ENCODE measurements at places on chromosomes 2 and 18. TPM values are rescaled to one million over a fixed set of nuclear protein-coding genes. Genes with fewer than 3 reads are reported as not detected.

DNA sequence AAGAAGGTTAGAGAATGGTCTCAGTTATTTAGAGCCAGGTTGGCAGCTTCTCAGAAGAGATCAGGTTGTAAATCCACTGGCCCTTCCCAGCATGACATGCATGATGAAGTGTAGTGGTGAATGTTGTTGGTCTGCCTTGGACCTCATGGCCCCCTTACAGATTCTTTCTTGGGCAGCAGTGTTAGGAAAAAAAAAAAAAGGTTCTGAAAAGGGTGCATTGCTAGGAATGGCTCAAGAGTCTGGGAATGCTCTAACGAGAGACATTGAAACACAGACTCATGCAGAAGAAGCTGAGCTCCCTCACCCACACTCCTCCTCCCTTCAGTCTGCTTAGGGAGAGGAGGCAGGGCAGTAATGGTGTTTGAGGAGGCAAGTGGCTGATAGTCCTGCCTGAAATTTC lies 105.5 kb downstream of the POLE4 start:
- H3K27me3 ChIP-seq, result no peaks in the 10 kb centered on the region
- H3K27ac ChIP-seq, result no peak overlapping the region
- H3K4me3 ChIP-seq, result no peak overlapping the region
- no peak for DNase-seq
- no peaks in the 10 kb centered on the region for H3K36me3 ChIP-seq
- H3K4me1 ChIP-seq, result no peaks in the 10 kb centered on the region

Gene DLX1
- not detected for total RNA-seq

GRCh38 chr2:36173760-36174404 lies 181.7 kb upstream of the CRIM1 start:
- no peak overlapping the region for H3K4me3 ChIP-seq
- H3K36me3 ChIP-seq, result no peaks in the 10 kb centered on the region
- no peak for DNase-seq
- H3K4me1 ChIP-seq, result no peaks in the 10 kb centered on the region
- H3K27me3 ChIP-seq, result no peaks in the 10 kb centered on the region

Gene ASB3
- total RNA-seq, result 38.4 TPM

DNA sequence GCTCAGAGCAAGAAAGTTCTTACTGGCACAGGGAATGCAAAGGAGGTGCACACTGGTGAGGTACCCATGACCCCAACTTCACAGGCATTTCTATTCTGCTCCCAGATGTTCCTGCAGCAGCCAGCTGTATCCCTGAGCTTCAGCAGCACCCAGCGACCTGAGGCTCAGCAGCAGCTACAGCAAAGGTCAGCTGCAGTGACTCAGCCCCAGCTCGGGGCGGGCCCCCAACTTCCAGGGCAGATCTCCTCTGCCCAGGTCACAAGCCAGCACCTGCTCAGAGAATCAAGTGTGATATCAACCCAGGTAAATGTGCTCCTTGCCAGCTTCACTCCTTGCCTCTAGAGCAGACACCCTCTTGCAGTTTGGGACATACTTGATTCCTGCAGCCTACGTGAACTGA lies 14.1 kb upstream of the RPL31 start:
- H3K4me3 ChIP-seq, result no peak overlapping the region
- H3K27ac ChIP-seq, result no peak overlapping the region
- H3K27me3 ChIP-seq, result no peaks in the 10 kb centered on the region
- DNase-seq, result no peak
- no peaks in the 10 kb centered on the region for H3K36me3 ChIP-seq
- H3K4me1 ChIP-seq, result peaks cover 11% of the 10 kb centered on the region

DNA sequence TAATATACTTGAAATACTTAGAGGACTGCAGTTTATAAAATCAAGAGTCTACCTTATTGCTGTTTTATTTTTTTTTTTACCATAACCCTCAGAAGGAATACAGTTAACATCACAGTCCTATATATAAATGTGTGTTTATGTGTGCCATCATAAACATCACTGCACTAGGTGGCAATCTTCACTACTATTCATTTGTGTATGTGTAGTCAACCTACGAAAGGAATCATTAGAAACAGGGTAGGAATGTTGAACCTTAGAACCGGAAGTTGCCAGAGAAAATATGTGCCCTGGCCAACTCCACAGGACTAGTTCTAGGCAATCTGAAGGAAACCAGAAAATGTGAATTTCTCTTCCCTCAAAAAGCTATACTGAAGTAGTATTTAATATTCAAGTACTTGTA lies 3.4 kb downstream of the GEN1 start:
- peaks cover 7% of the 10 kb centered on the region for H3K4me1 ChIP-seq
- H3K27me3 ChIP-seq, result no peaks in the 10 kb centered on the region
- peaks cover 3% of the 10 kb centered on the region for H3K36me3 ChIP-seq
- no peak overlapping the region for H3K4me3 ChIP-seq
- no peak for DNase-seq

Gene TMEM169
- total RNA-seq, result 1.2 TPM

DNA sequence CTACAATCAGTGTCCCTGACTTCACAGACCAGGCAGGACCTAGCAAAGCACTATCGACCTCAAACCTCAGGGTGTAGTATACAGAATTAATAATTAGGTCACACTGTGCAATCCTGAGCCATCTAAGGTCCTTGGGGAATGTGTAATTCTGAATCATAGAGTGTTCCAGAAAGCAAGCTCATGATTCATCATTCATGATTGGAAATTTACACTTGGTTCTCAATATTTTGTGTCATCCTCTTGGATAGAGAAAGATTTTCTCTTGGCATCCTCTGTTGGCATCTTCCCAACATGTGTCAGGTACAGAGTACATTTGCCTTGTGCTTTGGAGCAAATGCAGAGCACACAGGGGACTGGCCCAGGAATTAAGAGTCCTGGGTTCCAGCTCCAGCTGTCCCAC lies 245.0 kb upstream of the NT5C1B start:
- H3K27ac ChIP-seq, result no peak overlapping the region
- H3K27me3 ChIP-seq, result no peaks in the 10 kb centered on the region
- H3K36me3 ChIP-seq, result no peaks in the 10 kb centered on the region
- no peak for DNase-seq
- no peaks in the 10 kb centered on the region for H3K4me1 ChIP-seq
- no peak overlapping the region for H3K4me3 ChIP-seq

- H3K27ac ChIP-seq, result no peak overlapping the region
- no peak for DNase-seq
- H3K4me1 ChIP-seq, result no peaks in the 10 kb centered on the region
- no peak overlapping the region for H3K4me3 ChIP-seq
These were observed 24.3 kb upstream of the STAT1 start for GRCh38 chr2:191038241-191038725.

DNA sequence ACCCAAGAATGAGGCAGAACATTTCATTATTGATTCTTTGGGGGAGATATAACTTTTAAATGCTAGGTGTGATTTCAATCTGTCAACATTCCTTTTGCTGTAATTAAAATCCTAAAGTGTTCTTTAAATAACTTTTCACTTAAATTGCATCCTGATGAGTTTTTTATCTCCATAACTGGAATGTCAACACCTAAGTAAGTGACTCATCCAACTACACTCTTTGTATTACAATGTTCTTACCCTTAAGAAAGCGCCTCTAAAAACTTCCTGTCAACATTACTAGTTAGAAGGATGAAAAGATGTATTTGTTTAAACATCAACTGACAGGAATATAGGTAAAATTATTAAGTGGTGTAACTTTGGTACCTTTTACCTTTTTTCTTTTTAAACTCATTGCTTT lies 1657.0 kb downstream of the LRP1B start:
- H3K27ac ChIP-seq, result no peak overlapping the region
- H3K4me1 ChIP-seq, result no peaks in the 10 kb centered on the region
- H3K27me3 ChIP-seq, result no peaks in the 10 kb centered on the region
- H3K36me3 ChIP-seq, result no peaks in the 10 kb centered on the region

Gene SAG
- total RNA-seq, result 0.17 TPM

GRCh38 chr2:48841126-48841525 lies 85.6 kb upstream of the LHCGR start:
- no peak overlapping the region for H3K4me3 ChIP-seq
- no peaks in the 10 kb centered on the region for H3K4me1 ChIP-seq
- no peak for DNase-seq
- no peaks in the 10 kb centered on the region for H3K36me3 ChIP-seq

DNA sequence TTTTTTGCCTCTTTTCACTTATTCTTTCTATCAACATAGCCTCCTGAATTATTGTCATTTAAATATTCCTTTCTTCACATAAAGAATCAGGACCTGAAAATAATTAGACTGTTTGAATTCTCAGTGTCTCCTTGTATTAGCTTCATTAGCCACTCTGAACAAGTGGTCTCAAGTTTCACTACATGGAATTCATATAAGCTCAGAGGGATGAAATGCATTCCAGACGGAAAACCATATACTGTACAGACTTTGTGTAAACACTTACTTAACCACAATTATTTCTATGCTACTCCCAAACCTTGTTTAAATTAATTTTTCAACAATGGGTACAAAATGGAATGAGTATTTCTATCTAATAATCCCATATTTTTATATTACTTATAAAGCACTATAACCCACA lies 53.4 kb downstream of the CHN1 start:
- no peak for DNase-seq
- no peaks in the 10 kb centered on the region for H3K36me3 ChIP-seq
- H3K4me1 ChIP-seq, result no peaks in the 10 kb centered on the region

DNA sequence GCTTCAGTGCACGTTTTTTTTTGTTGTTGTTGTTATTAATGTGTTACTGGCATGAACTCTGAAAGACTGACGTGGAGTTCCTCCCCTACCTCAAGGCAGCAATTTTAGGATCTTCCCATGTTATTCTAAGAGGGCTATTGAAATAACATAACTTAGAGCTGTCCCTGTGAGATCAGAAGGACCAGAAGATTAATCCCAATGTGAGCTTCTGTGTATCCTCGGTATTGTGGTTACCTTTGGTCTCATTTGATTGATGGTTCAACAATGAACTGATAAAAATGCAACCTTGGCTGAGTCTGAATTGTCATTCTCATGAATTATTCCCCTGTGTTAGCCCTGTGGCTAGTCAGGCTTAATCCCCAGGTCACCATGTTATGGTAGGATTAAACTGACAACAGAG lies 394.1 kb downstream of the TRIB2 start:
- no peaks in the 10 kb centered on the region for H3K36me3 ChIP-seq
- H3K27me3 ChIP-seq, result no peaks in the 10 kb centered on the region
- no peak overlapping the region for H3K27ac ChIP-seq

- H3K27ac ChIP-seq, result no peak overlapping the region
- DNase-seq, result no peak
- H3K4me1 ChIP-seq, result peaks cover 29% of the 10 kb centered on the region
- H3K27me3 ChIP-seq, result no peaks in the 10 kb centered on the region
- H3K4me3 ChIP-seq, result no peak overlapping the region
These were observed 5.3 kb downstream of the AGFG1 start for GRCh38 chr2:227477291-227477690.

DNA sequence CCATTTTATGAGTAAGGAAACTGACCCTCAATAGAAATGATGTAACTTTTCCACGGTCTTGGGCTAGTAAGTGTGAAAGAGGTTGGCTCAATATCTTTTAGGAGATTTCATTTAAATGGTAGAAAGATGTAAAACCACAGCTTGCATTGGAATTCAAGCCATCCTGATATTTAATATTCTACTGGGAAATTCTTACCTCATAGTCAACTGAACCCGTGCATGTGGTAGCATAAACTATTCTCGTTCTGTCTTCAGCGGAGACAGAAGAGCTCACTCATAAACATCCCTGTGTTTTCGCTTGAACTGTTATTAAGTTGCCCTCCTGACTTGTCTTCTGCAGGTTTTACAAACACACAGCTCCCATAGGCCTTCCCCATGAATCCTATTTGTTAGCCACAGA lies 8.5 kb upstream of the SPATS2L start:
- H3K36me3 ChIP-seq, result no peaks in the 10 kb centered on the region
- H3K27ac ChIP-seq, result no peak overlapping the region
- no peaks in the 10 kb centered on the region for H3K27me3 ChIP-seq
- no peaks in the 10 kb centered on the region for H3K4me1 ChIP-seq
- no peak overlapping the region for H3K4me3 ChIP-seq

GRCh38 chr18:57276829-57277228 lies 75.5 kb upstream of the ST8SIA3 start:
- DNase-seq, result no peak
- no peaks in the 10 kb centered on the region for H3K27me3 ChIP-seq
- H3K4me3 ChIP-seq, result no peak overlapping the region

DNA sequence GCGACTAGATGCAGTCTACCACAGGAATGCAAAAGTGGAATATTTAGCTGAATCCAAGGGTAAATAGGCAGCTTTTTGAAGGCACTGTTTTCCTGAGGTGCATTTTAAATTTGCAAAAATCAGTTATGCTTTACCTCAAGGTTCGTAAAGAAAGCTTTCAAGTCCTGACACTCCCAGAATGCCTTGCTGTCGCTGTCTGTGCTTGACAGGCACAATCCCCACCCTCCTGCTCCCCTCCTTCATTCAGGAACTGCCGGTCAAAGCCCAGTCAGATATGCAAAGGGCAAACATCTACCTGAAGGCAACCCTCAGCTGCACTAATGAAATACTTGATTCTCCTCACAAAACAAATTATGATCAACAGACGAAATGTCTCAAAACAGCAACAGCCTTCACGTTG lies 97.4 kb upstream of the DDX18 start:
- H3K27me3 ChIP-seq, result no peaks in the 10 kb centered on the region
- no peak overlapping the region for H3K27ac ChIP-seq
- H3K4me3 ChIP-seq, result no peak overlapping the region
- no peaks in the 10 kb centered on the region for H3K36me3 ChIP-seq
- DNase-seq, result no peak
- H3K4me1 ChIP-seq, result no peaks in the 10 kb centered on the region

- H3K4me1 ChIP-seq, result peaks cover 5% of the 10 kb centered on the region
- no peak for DNase-seq
These were observed 99.2 kb downstream of the SMAD7 start for GRCh38 chr18:48851599-48851960.

- H3K4me1 ChIP-seq, result peaks cover 4% of the 10 kb centered on the region
- peaks cover 9% of the 10 kb centered on the region for H3K27me3 ChIP-seq
- no peak overlapping the region for H3K27ac ChIP-seq
- peak; percentile 72 for DNase-seq
These were observed 17.4 kb downstream of the CIDEA start for GRCh38 chr18:12271376-12272235.

- no peaks in the 10 kb centered on the region for H3K36me3 ChIP-seq
- DNase-seq, result no peak
- H3K4me3 ChIP-seq, result no peak overlapping the region
- no peaks in the 10 kb centered on the region for H3K27me3 ChIP-seq
- no peak overlapping the region for H3K27ac ChIP-seq
These were observed 112.6 kb downstream of the GAREM1 start for GRCh38 chr18:32358075-32358474.

Gene LYG1
- 3.0 TPM for total RNA-seq
